ENCODE measurements at places on chromosomes 2 and 18. TPM values are rescaled to one million over a fixed set of nuclear protein-coding genes. Genes with fewer than 3 reads are reported as not detected.

DNA sequence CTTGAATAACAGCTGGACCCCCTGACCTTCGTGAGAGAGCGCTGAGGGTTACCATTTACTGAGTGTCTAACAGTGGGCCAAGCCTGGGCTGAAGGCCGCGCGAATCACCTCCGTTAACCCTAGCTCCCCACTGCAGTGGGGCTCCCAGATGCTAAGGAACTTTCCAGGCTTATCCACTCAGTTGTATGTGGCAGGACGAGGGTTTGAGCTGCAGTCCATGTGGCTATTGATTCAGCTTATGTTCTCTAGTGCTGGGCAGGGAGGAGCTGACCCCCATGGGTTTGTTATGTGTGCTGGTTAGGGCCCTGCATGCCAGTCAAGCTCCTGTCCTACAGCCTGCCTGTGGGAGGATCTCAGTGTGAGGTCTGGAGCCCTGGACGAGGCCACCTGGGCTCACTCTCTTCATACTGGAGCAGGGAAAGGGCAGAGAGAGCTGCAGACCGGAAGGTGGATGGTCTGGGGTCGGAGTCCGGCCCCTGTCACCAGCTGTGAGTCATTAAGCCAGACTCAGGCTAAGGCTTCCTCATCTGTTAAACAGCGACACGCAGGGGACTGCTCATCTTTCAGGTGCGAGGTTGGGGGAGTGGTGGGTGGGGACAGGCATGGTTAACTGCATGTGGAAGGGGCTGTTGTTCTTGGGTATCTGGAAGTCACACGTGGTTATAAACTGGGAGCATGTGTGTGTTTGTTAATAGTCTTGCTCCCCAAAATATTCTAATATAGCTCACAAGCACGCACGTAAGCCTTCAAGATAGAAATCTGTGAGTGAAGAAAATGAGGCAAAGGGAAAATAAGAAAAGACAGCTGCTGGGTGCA is 6.6 kb downstream of the PSD4 start:
- DNase-seq, result no peak

GRCh38 chr2:213185147-213185822 is 33.9 kb upstream of the IKZF2 start:
- no peak for DNase-seq

DNA sequence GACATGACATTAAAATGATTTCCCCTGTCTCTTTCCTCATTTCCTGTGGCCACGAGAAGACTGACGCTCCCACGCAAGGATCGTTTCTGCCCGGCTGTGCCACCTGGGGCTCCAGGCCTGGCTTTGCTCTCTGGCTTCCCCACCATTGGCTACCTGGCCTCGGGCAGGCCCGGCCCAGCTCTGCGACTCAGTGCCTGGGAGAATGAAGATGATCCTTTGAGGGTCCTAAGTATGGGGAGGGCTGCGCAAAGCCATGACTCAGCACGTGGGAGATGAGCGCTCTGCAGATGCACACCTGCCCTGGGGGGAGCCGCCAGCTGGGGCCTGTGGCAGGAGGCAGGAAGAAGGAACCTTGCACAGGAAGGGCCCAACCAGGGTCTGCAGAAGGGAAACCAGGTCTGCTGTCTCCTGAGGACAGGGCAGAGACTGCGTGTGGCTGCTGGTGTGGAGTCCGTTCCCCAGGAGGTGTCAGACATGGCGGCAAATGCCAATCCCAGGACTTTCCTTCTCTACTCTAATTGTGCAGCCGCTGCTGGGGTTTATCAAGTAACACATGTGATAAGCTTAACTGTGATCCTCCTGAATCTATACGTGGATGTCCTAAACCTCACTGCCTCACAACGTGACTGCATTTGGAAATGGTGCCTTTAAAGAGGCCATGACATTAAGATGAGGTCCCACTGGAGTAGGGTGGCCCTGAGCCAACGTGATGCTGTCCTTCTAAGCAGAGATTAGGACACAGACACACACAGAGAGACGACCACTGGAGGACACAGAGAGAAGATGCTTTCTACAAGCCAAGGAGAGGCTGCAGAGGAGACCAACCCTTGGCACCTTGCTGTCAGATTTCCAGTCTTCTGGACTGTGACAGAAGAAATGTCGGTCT is 32.9 kb downstream of the MBP start:
- no peak for DNase-seq

- peak; percentile 53 for DNase-seq
These were observed 77.3 kb upstream of the PHLPP1 start for GRCh38 chr18:62637807-62638687.

- no peak for DNase-seq
These were observed 370.2 kb downstream of the EN1 start for GRCh38 chr2:118477111-118477862.

- no peak for DNase-seq
These were observed 49.3 kb upstream of the FZD7 start for GRCh38 chr2:201984333-201984732.

- DNase-seq, result no peak
These were observed 298.2 kb downstream of the CDCA7 start for GRCh38 chr2:173652767-173653431.

DNA sequence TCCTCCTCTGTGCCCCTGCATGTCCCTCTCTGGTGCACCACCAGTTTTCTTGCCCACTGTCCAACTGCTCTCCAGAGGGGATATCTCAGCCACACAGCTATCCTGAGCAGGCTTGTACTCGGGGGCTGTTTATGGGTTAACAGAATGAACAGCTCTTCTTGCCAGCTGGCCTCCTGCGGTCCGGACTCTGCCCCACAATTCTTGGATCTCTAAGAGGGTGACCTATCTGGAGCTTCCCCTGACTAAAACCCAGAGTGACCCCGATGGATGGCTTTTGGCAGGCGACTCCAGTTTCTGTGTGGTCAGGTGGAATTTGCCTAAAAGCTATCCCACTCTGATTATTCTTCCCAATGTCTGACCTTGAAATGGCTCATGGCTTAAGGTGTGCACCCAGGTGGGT is 9.1 kb downstream of the SOWAHC start:
- DNase-seq, result peak; percentile 93

DNA sequence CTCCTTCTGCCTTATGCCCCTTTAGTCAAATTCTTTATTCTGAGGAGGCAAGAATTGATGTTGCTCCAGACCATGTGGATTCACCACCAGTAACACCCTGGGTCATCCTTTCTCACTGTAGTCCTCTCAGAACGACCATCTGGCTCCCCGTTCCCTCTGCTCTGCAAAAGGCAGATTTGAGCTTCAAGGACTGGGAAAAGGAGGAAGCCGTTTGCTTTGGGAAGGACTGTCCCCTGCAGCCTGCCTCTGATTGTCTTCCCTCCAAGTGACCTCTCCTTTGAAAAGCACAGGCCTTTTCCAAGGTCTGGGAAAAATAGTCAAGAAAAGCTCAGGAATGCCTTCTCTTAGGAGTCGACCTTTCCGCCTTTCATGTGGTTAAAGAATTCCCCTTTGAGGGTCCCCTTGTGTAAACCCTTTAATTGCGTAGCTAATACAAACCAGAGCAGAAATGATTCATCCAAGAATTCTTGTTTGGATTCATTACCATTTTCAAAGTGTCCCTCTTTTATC is 130.1 kb upstream of the COPS8 start:
- DNase-seq, result peak; percentile 27

GRCh38 chr2:235553696-235554100 is 59.9 kb downstream of the AGAP1 start:
- DNase-seq, result no peak

- DNase-seq, result no peak
These were observed 38.3 kb upstream of the ITGB6 start for GRCh38 chr2:160238392-160238791.

- no peak for DNase-seq
These were observed 89.0 kb downstream of the NBAS start for GRCh38 chr2:15472133-15472532.

- DNase-seq, result no peak
These were observed 127.5 kb downstream of the LAMA3 start for GRCh38 chr18:23816740-23817139.

GRCh38 chr2:122758967-122759366 is 1003.5 kb downstream of the TSN start:
- DNase-seq, result no peak

GRCh38 chr18:68733707-68734106 is 18.8 kb upstream of the TMX3 start:
- DNase-seq, result no peak

DNA sequence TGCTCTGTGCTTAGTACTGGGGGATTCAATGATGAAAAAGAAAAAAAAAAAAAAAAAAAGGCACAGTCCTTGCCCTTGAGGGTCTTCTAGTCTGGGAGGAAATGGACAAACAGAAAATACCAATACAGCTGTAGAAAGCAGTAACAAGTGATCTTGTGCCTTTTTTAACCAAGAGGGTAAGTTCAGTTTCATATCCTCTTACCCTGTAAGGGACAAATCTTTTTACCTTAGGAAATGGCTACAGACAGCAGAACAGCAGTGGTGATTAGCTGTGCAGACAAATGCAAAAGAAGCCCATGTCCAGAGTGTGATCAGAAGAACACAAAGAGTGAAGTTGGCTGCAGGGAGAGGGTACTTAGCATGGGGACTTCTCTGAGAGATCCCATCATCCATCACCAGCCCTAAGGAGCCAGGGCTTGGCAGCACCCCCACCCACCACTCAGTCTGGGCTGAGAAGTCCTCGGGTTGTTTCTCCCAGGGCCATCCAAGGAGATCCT is 102.9 kb downstream of the ALPK2 start:
- DNase-seq, result no peak

DNA sequence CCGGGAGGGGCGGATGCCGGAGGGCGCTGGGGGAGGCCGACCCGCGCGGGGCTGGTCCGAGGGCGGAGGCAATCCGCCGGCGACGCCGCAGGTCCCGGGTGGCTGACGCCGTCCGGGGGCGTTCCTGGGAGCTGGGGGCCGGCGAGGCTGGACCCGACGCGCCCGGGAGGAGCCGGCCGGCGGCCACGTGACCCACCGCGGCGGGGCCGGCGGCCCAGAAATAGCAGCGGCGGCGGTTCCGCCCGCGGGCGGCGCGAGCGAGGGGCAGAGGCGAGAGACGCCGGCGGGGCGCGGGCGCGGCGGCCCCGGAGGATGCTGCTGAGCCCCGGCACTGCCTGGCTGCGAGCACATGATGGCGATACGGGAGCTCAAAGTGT is at the start of gene RAB31:
RAB31 (plus strand) TSS at position 245 of the 377 bp plus-strand sequence; CDS start at position 350, 105 bp downstream.
- peak; percentile 64 for DNase-seq

GRCh38 chr2:60764736-60765534 is 8.9 kb downstream of the PAPOLG start:
- no peak for DNase-seq

DNA sequence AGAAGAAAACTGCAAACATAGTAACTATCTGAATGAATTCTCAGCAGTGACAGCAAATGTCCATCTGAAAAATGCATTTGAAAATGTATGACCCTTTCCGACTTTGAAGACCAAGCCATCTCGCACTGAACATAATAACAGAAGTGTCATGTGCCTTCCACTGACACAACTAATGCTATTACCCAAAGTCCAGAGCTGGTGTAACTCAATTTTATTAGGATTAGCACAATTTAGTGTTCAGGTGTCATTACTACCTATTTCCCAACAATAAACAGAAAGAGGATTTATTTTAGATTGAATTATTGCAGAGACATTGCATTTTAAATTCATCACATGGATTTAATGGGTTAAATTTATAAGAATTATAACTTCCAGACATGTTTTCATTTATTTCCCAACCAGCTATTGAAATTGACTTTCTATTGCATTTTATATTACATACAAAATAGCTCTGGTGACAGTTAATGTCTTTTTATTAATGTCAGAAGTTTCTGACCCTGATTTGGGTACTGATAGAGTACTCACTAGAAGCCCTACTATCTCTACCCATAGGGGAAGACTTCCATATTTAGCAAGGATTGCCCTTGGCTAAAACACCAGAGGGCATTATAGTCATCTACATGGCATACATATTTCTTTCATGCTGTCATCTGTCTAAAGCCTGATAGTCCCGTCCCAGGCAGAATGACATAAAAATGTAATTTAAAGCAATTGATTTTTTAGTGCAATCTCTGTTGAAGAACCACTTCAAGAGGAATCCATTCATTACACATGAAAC is 7.0 kb upstream of the STK39 start:
- no peak for DNase-seq

Gene EVX2
- total RNA-seq, result not detected

Gene FTCDNL1
- 7.8 TPM for total RNA-seq

Gene SERPINB12
- total RNA-seq, result not detected

Gene G6PC2
- total RNA-seq, result not detected

Gene CYBRD1
- total RNA-seq, result 12.5 TPM

Gene RAB6C
- total RNA-seq, result not detected

Gene RNF152
- 102 TPM for total RNA-seq

Gene STARD6
- total RNA-seq, result not detected

Gene TRIB2
- 13.8 TPM for total RNA-seq

Gene OTOS
- total RNA-seq, result not detected

Gene ARHGAP15
- total RNA-seq, result 2.3 TPM

Gene ABHD3
- total RNA-seq, result 21.3 TPM

Gene RAD51AP2
- 0.30 TPM for total RNA-seq

All from left lobe of liver (tissue), 2 donors.